Stimulated activated CD4-positive, alpha-beta T cell treated with anti-CD3 and anti-CD28 coated beads, TNF-alpha, amount 100 ng/mL, for 24 hours (primary cell): ENCODE measurements at places on chromosomes 3 and 15.

GRCh38 chr3:40975711-40976121 is 223.6 kb upstream of the CTNNB1 start:
- DNase-seq: no peak

DNA sequence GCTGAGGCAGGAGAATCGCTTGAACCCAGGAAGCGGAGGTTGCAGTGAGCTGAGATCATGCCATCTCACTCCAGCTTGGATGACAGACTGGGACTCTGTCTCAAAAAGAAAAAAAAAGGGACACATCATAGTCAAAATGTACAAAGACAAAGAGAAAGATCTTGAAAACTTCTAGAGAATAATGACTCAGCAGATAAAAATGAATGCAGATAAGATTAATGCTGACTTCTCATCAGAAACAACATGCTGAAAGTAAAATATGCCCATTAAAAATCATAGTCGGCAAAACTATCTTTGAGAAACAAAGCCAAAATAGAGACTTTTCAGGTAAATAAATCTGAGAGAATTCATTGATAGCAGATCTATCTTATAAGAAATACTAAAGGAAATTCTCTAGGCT is 271.1 kb upstream of the GPR149 start:
- DNase-seq: no peak

DNA sequence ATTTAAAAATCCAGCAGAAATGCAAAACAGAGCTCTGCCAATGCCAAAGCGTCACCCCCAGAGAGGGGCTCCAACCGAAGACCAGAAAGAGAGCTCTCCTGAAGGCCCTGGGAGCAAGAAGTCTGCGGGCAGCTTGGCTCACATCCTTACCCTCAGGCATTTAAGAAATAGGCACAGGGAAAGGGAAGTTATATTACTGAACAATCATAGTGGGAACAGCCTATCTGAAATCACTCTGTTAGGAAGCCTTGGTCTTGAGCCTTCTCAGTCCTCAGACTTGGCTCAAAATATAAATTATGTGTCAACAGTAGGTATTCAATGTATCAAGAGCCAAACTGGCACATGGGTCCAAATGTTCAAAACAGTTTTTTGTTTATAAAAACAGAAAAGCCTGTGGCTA is 10.3 kb upstream of the PPARG start:
- DNase-seq: no peak

GRCh38 chr3:148853076-148853475 is 12.0 kb upstream of the CPA3 start:
- no peak for DNase-seq

DNA sequence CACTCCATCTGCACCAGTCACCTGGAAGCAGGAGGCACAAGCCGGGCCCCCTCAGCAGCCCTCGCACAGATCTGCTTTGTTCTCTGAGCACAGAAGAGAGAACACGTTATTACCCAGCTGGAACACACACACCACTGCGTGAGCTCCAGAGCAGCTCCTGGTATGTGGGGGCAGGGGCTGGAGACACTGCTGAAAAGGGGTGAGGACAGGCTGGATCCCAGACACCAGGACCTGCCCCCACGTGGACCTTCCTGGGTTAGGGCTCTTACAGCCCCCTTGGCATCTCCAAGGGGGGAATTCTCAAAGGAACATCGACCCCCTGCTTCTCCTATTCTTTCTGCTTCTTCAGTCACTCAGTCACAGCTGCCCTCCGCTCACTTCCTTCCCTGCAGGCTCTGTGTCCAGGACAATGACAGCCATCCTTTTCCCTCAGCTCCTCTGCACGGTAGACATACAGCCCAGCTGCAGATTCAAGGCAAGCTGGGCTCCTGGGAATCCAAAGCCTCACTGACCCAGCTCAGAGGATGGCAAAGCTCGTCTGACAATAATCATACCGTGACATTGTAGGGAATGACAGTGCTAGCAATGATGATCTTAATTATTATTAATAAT is 33.7 kb downstream of the PRR20G start:
- no peak for DNase-seq

GRCh38 chr15:100801256-100801900 is 78.3 kb upstream of the ALDH1A3 start:
- DNase-seq: no peak

DNA sequence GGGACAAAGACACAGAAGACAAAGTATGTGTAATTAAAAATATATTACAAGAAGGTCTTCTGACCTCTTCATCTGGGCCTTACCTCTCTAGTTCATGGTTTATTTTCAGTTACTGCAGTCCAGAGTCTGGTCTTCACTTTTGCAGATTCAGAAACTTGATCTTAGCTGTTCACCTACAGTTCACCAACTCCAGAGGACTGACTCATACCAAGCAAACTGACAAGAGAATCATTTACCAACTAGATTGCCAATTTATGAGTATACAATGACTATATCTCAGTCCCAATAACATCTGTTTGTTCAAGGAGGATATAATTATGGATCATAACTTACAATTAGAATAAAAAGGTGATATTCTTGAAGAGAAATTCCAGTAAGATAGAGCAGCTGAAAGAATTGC is 9.0 kb downstream of the P2RY1 start:
- DNase-seq: no peak

- DNase-seq: no peak
Measured at GRCh38 chr15:83107841-83108181, 366 bp downstream of the TM6SF1 start.

- no peak for DNase-seq
Measured at GRCh38 chr15:22228101-22228762, 147.9 kb downstream of the OR4M2 start.

- DNase-seq: peak; percentile 22
Measured at GRCh38 chr3:196740481-196741248, 1.0 kb downstream of the PAK2 start.

- DNase-seq: peak; percentile 73
Measured at GRCh38 chr15:83011271-83012075, at the start of gene C15orf40. Gene C15orf40 (minus strand): TSS chr15:83011639. CDS start chr15:83011607, 32 bp downstream.

GRCh38 chr3:70614111-70614510 is 301.7 kb upstream of the MDFIC2 start:
- no peak for DNase-seq

DNA sequence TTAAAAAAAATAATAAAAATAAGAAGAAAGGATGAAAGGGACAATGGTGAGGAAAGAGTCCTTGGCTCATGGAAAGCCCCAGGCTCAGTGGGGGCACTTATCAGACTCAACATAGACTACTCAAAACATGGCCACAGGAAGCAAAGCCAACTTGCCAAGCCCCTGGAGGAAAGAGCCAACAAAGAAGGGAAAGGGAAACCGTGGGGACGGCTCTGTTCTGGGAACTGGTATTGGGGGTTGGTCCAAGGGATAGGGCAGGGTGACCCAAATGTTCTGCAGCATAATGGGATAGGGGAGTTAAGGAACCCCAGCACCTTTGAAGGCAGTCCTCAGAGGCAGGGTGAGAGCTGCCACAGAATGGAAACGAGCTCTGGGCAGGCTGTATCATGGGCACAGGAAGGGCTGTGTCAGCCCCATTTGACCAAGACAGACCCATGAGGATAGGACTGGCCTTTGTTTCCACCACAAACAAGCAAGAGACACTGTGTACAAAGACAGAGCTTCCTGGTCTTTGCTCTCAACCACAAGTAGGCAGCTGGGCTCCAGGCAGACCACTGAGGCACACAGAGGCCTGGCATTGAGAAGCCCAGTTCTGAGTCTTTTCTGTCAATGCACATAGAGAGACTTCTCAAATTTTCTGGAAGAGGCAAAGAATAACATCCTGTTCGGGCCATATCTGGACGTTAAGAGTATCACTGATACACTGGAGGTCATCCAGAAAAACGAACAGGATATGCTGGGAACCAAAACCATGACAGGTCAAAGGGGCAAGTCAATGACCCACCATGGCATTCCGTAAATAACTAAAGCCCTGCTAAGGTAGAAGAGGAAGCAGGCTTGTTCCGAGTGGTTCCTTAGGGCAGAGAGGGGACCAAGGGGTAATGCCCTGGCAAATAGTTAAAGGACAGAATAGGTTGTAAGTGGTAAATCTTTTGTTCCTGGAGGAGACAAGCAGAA is 10.6 kb upstream of the SEMA7A start:
- DNase-seq: no peak

DNA sequence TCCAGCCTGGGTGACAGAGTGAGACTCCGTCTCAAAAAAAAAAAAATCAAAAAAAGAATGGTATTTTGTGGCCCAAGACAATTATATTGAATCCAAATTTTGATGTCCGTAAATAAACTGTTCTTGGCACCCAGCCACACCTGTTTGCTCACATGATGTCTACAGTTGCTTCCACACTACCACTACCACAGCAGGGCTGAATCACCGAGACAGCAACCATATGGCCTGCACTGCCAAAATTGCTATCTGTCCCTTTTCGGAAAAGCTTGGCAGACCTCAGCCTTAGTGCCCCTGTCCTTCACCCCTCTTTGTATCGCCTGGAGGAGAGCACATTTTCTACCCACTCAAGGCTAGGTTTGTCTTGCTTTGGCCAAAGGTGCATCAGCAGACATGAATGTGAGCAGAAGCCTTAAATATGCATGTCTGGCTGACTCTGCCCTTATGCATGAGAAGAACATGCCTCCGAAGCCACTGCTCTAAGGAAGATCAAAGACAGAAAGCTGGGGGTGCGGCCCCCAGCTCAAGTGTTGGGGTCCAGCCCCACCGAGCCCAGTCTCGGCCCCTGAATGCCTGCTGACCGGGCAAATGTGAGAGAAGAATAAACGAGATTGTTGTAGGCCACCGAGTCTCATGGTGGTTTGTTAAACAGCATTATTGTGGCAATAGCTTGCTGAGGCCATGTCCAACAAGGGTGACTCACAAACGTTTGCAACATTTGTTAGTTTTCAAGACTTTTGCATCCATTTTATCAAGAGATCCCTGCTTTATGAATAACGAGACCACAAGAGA is 108.1 kb downstream of the TPRA1 start:
- DNase-seq: no peak

DNA sequence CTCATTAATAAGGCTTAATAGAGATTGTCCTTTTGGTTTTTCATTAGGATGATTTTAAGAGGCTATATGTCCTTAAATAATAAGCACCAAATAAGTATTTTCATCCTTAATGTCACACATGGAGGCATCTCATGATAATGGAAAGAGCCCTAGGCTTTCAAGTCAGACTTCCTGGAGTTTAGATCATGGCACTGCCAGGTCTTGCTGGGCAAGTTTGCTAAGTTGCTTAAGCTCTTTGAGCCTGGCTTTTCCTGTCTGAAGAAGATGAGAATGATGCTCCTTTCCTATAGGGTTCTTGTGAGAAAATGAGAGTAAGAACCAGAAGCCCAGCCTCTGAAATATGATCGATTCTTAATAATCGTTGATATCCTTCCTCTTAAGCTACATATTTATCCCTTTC is 23.4 kb upstream of the P2RY12 start:
- no peak for DNase-seq

GRCh38 chr3:79380581-79380980 is 387.2 kb downstream of the ROBO1 start:
- no peak for DNase-seq

GRCh38 chr3:33277193-33277882 is at the start of gene FBXL2:
Gene FBXL2 (plus strand): TSS chr3:33277442. CDS start chr3:33277513, 71 bp downstream.
- DNase-seq: no peak

- peak; percentile 57 for DNase-seq
Measured at GRCh38 chr15:66862940-66863335, 160.9 kb downstream of the SMAD6 start.

DNA sequence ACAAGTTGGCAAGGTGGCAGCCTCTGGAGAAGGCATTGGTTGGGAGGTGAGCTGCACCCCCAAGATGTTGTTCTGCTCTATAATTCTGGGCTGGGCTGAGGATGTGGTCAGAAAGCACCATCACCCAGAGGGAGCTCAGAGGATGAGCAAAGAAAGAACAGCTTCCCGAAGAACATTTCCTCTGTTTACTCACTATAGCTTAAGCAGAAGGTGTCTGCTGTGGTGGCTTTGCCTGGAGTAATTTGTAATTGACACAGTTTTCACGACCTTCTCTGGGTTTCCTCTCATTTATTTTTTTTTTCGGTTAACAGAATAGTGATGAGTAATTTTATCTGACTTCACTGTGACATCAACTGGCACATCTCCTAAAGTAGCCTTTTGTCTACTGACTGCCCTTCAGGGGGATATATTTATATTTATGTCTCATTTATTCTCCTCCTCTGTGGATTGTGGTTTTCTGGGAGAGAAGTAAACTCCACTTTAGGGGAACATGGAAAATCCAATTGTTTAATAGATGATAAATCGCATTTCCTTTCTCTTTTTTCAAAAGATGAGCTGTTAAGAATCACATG is 49.5 kb upstream of the ABHD17C start:
- no peak for DNase-seq

GRCh38 chr15:71473751-71474150 is 336.6 kb upstream of the NR2E3 start:
- no peak for DNase-seq

- DNase-seq: no peak
Measured at GRCh38 chr15:78242128-78242527, 7.8 kb upstream of the ACSBG1 start.

GRCh38 chr15:52252781-52253180 is 42.8 kb downstream of the MYO5C start:
- DNase-seq: no peak

- no peak for DNase-seq
Measured at GRCh38 chr3:195760345-195761122, 39.8 kb downstream of the MUC20 start.

GRCh38 chr3:133038731-133039375 is 662 bp downstream of the TMEM108 start:
- no peak for DNase-seq

DNA sequence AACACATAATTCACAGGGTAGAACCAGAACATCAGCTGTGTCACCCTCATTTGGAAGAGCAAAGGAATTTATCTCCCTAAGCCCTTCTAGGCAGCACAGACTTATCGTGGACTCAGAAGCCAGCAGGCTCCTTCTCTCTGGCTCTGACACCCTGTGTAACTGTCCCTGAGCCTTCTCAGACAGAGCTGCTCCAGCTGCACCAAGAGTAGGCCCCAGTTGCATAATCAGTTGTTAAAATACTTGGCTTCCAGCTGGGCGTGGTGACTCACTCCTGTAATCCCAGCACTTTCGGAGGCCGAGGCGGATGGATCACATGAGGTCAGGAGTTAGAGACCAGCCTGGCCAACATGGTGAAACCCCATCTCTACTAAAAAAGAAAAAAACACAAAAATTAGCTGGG is 49.4 kb upstream of the ACVR2B start:
- no peak for DNase-seq

DNA sequence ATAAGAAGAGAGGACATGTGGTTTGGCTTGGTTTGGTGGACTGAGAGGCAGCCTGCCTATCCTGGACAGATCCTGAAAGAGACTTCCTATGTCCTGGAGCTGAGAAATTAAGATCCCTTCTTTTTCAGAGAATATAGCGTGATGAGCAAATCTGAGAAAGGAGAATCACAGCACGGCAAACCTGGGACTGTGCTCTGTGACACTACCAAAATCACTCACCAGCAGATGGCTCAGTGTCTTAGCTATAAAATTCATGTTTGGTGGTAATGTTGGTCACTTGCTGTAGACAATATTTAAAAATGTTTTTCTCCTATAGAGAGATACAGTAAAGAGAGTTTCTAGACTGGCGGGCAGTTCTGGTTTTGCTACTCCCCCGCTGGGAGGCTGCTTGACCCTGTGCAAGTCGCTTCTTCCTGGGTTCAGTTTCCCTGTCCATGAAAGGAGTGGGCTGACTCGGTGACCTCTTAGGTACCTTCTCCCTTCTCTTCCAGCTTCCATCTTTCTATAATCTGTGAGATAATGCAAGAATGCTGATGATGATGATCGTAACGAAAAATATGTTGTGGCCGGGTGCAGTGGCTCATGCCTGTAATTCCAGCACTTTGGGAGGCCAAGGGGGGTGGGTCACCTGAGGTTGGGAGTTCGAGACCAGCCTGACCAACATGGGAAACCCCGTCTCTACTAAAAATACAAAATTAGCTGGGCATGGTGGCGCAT is 7.6 kb upstream of the HES1 start:
- no peak for DNase-seq
